ENCODE measurements at places on chromosomes 4 and X.

DNA sequence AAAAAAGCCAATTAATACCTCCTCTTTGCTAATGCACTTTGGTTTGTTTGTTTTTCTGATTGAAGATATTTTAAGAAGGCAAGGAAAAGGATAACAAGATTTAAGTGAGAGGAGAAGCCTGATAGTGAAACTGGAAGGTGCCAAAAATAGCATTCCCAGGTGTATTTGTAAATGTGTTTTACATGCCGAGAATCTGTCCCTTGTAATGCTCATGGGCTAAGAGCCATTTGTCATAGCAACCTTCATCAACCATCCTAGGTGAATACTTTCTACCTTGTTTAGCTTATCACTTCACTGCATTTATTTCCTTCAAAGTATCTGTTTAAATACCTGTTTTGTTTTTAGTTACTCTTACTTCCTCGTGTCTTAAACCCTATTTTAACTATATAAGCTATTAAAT lies 127.8 kb downstream of the KCTD8 start:
- DNase-seq, result no peak

- DNase-seq, result no peak
Observed at GRCh38 chrX:24375600-24376131, 15.2 kb downstream of the SUPT20HL1 start.

DNA sequence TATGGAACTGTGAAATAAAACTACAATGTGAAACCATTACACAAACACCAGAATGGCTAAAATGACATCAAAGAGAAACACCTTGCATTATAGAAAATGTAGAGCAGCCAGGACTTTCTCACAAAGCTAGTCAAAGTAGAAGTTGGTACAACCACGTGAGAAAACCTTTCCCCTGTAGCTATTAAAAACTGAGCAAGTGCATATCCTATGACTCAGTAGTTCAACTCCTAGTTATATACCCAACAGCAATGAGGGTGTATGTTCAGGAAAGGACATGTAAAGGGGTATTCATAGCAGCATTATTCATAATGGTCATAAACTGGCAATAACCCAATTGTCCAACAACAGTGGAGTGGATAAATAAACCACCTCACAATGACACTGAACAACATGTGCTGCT lies 177.5 kb upstream of the NUDT10 start:
- no peak for DNase-seq

DNA sequence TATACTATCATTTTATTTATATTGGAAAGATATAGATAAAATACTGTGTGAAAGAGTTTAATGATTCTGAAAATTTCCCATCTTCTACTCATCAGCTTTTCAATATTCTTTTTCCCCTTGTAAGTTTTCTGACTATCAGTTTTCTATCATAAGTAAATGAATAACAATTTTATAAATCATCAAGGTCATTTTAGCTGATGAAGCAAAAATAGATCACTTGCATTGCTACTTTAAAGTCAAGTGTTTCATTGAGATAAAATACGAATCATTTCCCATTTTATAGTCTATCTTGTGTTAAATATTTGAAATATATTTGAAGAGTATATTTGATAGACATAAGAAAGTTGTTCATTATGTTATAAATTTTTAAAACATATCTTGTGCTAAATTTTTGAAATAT lies 811.0 kb upstream of the GALNTL6 start:
- DNase-seq, result no peak

GRCh38 chr4:10608501-10609219 lies 75.9 kb downstream of the CLNK start:
- DNase-seq, result no peak

Measured in progenitor cell of endocrine pancreas (in vitro differentiated cells).